ENCODE measurements at places on chromosomes 4 and X.

DNA sequence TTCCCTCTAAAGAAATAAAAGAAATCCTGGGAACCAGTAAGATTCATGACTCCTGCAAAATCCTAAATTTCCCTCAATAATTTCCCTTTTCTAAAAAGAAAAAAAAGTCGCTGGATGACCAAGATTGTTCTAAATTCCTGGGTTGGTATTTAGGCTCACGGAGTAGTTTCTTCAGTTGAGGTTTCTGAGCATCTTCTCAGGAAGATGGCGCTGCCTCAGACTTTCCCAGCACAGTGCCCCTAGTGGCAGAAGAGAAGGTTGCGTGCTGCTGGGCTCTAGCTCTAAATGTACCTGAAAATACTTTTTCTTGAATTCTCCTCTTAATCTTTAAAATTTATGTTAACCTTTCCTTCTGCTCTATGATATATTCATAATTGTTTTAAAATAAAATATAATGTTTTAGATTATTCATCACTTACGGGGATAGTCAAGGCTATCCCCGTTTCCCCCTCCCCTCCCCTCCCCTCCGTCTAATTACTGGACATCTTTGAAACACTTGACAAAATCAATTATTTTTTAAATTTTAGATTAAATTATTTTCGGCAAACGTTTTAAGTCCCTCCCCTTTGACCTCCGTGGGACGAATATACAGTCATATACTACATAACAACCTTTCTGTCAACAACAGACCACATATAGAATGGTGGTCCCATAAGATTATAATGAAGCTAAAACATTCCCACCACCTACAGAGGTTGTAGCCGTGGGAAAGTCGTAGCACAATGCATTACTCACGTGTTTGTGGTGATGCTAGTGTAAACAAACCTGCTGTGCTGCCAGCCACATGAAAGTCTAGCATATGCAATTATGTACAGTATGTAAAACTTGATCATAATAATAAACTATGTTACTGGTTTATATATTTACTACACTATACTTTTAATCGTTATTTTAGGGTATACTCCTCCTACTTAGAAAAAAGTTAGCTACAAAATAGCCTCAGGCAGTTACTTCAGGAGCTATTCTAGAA lies 41.0 kb upstream of the GATB start:
- peak; percentile 74 for DNase-seq

DNA sequence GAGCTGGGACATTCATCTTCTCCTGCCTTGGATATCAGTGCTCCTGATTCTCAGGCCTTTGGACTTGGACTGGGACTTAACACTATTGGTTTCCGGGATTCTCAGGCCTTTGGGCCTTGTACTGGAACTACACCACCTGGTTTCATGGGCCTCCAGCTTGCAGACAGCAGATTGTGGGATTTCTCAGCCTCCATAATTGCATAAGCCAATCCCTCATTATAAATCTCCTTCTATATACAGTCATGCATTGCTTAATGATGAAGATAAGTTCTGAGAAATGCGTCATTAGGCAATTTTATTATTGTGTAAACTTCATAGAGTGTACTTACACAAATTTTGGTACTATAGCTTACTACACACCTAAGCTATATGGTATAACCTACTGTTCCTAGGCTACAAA lies 8.9 kb upstream of the CCNG2 start:
- DNase-seq: no peak

- DNase-seq: no peak
Measured at GRCh38 chrX:46328133-46328532, 217.1 kb downstream of the ZNF674 start.

DNA sequence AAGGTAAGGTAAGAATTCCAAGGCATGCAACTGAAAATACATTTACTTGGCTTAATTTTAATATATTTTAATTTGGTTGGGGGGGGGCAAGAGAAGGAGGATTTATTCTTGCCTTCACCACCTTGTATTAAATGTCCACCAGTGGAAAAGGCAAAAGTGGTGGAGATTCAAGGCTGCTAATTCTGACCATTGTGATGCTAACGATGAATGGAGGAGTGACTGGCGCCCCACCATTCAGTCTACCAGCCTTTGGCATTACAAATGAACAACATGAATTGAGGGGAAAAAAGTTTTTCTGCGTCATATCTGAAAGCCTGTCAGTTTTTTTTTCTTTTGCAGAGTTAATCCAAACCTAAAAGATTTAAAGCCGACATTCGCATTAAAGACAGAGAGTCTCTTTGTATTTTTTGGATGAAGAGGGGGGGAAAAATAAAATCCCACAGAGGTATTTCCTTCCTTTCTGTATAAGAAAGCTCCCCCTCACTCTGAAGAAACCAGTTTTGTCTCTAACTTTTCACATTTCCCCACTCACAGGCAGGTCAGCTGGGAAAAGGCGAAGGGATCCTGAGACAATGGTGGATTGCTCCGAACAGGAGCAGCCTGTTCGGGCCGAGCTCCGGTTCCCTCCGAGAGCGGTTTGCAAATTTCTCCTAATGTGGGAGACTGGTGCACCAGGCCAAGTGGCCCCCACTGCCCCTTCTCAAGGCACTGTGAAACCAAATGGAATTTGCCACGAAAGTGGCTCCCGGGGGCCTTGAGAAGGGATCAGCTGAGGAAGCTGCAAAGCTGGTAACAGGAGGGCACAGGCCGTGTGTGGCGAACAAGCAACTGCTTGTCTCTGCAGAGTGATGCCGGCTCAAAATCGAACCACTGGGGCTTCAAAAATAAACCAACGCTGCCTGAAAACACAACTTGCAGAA lies 28.1 kb downstream of the SHISA3 start:
- DNase-seq: no peak

DNA sequence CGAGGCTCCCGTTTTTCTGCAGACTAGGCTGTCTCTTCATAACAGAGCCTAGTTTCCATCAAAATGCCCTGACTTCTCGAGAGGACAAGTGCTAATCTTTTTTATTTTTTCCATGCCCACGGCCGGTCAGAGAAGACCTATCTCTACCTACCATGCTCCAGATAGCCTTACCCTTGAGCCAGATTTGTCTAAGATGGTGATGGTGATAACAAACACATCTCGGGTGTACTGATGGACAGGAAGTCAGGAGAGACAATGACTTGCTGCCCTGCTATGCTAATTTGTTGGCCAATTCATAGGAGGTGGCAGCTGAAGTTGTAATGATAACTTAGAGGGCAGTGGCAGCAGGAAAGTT lies 42.2 kb upstream of the NKRF start:
- DNase-seq: no peak

DNA sequence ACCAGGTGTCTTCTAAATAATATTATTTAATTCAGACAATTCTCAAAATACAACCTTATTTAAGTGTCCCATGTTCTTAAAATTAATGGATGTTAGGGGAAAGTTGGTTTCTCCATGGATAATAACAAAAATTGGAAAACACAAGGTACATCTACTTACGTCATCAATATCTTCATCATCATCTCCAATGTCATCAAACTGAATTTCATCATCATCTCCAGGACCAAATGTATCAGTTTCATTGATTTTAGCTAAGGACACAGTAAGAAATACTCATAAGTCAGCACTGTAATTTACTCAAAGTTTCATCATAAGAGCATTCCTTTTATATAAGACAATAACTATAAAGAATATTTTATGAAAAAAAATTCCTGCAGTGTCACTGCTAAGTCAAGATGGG lies 11.3 kb downstream of the EIF1AX start:
- no peak for DNase-seq

DNA sequence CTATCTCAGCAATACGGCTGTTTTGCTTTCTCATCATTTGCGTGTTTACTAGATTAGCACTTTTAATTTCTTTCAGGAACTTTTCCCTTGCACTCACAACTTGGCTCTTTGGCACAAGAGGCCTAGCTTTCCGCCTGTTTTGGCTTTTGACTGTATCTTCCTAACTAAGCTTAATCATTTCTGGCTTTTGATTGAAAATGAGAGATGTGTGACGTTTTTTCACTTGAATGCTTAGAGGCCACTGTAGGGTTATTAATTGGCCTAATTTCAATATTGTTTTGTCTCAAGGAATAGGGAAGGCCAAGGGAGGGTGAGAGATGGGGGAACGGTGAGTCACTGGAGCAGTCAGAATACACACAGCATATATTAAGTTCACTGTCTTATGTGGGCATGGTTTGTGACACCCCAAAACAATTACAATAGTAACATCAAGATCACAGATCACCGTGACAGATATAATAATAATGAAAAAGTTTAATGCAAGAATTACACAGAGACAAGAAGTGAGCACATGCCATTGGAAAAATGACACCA lies 27.3 kb downstream of the MND1 start:
- DNase-seq: no peak

- no peak for DNase-seq
Measured at GRCh38 chr4:97978791-97979488, 164.3 kb downstream of the STPG2 start.

GRCh38 chr4:147480891-147481576 lies at the start of gene EDNRA:
EDNRA (plus strand) TSS chr4:147481097; CDS start chr4:147485682, 4,585 bp downstream.
- peak; percentile 49 for DNase-seq

- no peak for DNase-seq
Measured at GRCh38 chrX:148612431-148612830, 112.0 kb downstream of the AFF2 start.

DNA sequence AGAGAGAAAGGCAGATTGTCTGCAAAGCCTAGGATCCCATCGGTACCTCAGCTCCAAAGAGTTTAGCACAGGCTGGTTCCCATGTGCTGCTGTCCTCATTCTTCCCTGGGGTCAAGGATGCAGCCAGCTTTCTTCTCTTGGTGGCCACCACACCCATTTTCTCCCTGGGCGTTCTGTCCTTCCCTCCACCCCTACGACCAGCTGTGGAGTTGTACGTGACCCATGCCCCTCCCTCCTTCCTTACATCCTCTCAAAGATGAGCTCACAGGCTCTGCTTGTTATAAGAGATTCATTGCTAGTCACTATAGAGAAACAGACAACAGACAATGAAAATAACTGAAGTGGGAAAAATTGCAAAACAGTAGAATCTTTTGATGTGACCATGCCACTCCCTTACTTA lies 74.0 kb upstream of the KLF3 start:
- DNase-seq: no peak

DNA sequence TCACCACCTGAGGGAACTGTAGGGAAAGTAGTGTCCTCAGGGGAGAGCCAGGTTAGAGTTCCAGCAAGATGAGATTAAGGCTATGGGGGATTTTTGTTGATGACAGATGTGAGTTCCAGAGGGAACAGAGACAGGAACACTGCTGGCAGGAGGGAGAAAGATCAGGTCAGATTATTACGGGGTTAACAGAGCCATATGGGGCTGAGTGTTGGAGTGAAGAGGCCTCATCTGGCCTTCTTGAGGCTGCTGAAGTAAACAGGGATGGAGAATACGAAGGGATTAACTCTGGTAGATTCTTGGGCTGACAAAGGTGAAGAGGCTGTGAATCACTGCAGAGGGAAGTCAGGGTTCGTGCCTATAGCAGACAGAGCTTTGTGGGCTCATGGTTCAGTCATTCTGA lies 47.9 kb upstream of the POU4F2 start:
- no peak for DNase-seq

GRCh38 chrX:72358313-72358712 lies 52.6 kb upstream of the CITED1 start:
- peak; percentile 82 for DNase-seq

GRCh38 chr4:20043991-20044390 lies 207.7 kb upstream of the SLIT2 start:
- peak; percentile 21 for DNase-seq

GRCh38 chr4:3713346-3713745 lies 52.8 kb upstream of the ADRA2C start:
- no peak for DNase-seq

DNA sequence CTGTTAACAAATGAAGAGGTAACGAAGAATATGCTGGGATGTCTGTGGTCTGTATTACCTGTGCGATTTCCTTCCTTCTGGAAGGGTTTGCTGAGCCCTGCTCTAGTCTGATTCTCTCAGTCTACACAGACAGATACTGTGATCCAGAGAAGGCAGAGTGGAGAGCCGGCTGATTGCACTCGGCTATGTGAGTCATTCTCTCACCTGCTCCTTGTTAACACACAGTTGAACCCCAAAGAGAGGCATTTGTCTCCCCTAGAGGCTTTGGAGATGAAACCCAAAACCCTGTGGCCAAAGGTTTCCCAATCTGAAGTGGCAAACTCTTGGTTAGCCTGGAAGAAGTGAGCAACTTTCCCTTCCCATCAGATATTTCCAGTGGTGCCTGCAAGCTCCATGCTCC lies 78.1 kb upstream of the GPC4 start:
- no peak for DNase-seq

- peak; percentile 51 for DNase-seq
Measured at GRCh38 chr4:158033416-158034120, 139.3 kb downstream of the GASK1B start.

DNA sequence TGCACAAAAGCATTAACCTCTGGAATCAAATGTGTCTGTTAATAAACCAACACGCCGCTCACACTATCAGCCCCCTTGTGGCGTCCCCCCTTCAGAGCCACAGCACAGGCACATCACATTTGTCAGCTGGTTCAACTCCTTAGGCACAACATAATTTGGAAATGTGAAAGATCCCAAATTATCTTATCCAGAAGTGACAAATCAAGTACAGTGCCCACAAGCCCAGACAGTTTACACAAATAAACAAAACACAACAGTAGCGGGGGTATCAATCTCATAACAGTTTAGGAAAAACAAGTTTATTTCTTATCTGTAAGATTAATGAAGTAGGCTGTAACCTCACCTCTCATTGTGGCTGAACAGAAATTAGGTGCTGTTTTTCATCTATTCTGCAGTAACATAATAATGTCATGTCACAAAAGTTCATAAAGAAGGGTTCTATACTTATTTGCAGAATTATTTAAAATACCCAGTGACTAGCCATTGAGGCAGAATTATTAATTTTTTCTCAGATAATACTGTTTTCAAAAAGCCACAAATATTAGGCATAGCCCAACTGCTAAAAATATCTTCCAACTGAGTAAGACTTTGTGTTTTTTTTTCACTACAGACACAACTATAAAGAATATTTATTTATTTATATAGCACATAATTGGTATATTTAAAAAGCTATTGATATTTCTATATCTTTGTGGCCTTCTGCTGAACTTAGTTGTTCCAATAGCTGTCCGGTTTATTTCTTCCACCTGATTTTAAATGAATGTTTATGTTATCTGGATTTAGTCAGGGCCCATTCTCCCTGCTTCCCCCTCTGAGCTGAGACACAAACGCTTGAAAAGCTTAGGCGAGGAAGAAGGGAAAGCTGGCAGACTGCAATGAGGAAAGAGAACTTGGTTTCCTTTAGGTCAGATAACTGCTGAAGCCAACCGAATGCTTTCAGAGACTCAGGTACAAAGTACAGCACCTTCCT lies 214.7 kb downstream of the QDPR start:
- no peak for DNase-seq

DNA sequence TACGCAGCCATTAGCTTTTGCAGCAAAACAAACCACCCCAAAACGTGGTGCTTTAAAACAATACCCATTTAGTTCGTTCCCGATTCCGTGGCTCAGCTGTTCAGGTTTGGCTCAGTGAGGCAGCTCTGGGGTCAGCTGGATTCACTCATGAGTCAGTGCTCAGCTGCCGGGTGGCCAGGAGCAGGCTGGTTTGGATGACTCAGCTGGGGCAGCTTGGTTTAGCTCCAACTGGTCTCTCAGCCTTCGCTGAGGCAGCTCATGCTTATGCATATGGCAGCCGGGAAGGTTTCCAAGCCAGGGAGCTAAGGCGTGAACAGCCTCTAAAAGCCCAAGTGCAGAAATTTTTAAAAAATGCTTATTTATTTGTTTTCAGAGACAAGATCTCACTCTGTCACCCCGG lies 13.3 kb upstream of the CD99 start:
- peak; percentile 96 for DNase-seq

GRCh38 chr4:176664964-176665363 lies 127.8 kb downstream of the VEGFC start:
- DNase-seq: no peak

GRCh38 chr4:137249112-137249511 lies 283.2 kb downstream of the PCDH18 start:
- no peak for DNase-seq

GRCh38 chr4:68021185-68021584 lies 57.9 kb upstream of the TMPRSS11A start:
- DNase-seq: peak; percentile 33
